Caki2 (cell line): ENCODE measurements at places on chromosomes 3 and 15. TPM values are rescaled to one million over a fixed set of nuclear protein-coding genes. Genes with fewer than 3 reads are reported as not detected.

DNA sequence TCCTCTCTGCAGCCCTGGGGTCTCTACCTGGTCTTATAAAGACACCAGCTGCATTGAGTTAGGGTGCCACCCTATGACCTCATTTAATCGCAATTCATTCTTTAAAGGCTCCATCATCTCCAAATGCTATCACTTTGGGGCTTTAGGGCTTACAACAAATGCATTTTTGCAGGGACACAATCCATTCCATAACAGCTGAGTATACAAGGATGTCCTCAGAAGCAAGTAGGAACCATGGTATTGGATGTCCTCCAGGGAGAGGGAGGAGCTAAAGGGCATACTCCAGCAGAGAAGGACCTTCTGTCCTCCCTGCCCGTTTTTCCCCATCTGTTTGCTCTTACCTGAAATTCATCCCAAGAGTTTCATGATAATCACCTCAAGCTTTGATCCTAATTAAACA lies 30.3 kb downstream of the UMPS start:
- peak; percentile 18 for DNase-seq

DNA sequence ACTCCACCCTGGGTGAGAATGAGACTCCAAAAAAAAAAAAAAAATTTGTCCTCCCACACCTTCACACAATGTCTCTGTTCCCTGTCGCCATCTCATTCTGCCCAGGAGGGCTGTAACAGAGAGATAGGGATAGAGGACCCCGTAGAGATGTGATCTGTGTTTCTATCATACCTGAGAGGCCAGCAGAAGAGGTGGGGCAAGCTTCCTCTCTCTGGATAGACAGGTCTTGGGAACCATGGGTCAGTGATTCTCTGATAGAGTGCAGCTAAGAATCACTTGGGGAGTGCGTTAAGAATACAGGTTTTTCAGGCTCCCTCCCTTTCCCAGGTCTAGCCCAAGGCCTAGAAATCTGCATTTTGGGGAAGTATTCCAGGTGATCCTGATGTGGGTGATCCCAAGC lies 8.3 kb downstream of the CA12 start:
- DNase-seq, result no peak

DNA sequence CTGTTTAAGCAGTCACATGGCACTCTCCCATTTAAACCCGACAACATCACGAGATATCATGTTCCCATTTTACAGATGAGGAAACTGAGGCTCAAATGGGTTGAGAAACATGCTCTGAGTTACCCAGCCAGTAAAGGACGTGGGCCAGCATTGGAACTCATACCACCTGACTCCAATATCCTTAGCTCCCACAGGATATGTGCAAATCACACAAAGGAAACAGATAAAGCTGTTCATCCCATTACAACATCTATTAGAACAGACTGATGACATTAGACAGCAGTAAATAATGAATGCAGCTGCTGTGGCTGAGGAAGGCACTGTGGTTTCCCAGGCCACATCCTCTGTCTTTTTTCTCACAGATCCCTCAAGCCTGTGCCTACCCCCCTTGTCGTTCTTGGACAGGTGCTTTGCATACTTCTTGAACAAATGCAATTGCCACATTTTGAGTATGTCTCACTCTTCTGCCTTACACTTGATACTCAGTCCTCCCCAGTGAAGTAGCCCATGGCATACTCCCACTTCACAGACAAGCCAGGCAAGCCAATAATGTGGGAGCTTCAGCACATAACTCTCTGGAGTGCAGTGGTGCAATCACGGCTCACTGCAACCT lies 17.7 kb downstream of the FRMD4B start:
- no peak for DNase-seq

GRCh38 chr3:72093992-72094334 lies 309.0 kb upstream of the PROK2 start:
- DNase-seq, result no peak

GRCh38 chr3:4906107-4906621 lies 73.1 kb upstream of the BHLHE40 start:
- DNase-seq, result peak; percentile 83

GRCh38 chr3:124780761-124781475 lies 50.7 kb downstream of the UMPS start:
- no peak for DNase-seq

- DNase-seq, result no peak
Measured at GRCh38 chr3:126659915-126660886, 5.3 kb upstream of the TXNRD3 start.

DNA sequence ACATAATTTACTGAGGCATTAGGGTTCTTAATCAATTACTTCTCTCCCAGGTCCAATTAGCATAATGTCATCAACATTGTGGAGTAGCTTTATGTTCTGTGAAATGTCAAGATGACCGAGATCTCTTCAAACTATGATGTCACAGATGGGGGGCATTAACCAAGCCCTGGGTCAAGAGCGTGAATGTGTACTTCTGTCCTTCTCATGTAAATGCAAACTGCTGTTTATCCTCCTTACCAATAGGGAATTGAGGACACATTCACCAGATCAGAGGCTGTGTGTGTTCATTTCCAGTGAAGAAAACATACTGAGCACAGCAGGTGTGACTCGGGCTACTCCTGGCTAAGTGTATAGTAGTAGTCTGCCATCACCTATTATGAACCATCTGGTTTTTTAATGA lies 177.9 kb downstream of the MINAR1 start:
- no peak for DNase-seq

GRCh38 chr3:7432610-7433009 lies 571.7 kb downstream of the GRM7 start:
- no peak for DNase-seq

GRCh38 chr3:87267953-87268645 lies 8.3 kb downstream of the POU1F1 start:
- no peak for DNase-seq

DNA sequence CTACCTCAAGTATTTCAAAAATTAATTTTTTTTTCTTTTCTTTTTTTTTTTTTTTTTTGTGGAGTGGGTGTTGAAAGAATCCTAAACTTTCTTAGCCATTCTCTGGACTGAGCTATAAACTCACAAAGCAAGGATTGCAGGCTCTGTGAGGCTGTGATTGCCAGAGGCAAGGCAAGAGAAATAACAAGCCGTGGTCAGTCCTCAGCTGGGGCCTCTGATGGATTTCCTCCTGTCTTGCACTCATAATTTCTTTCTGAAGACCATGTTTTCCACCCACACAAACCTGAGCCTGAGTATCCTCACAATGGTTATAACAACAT lies 1.3 kb downstream of the CX3CR1 start:
- DNase-seq, result no peak

- no peak for DNase-seq
Measured at GRCh38 chr3:57160765-57161538, 4.2 kb downstream of the IL17RD start.

- no peak for DNase-seq
Measured at GRCh38 chr3:13536432-13536831, 12.5 kb upstream of the FBLN2 start.

- DNase-seq, result no peak
Measured at GRCh38 chr3:111712294-111713167, 117.4 kb upstream of the ZBED2 start.

DNA sequence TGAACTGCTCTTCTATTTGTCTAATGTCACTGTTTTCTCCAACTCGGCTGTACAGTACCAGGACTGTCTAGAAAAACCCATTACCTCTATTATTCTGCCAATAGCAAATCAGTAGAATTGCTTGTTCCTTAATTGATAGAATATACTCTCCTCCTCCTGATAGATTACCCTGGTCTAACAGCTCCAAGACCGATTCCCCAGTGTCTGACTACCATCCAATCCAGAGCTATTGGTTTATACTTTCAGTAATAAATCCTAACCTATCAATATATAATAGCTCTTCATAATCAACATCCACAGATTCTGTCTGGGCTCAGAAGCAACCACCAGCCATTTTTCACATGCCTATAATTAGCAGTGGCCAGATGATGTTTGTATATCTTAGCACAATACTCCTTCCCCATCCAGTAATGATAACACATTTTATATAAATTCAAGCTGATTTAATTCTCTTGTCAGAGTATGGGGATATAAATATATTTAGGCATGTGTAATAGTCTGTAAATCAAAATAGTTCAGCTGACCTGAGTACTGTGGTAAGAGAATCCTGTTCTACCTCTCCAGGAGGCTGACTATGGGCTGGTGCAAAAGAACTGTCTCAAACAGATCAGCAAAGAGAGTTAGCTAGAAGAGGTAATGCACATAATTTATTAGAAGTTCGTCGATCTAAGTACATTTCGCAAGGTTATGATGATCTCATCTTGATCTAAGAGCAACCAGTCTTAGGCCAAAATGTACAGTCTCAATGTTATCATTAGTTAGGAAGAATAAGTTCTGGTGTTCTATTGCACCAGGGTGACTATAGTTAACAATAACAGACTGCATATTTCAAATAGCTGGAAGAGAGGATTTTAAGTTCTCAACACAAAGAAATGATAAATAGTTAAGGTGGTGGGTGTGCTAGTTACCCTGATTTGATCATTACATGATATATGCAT lies 193.4 kb downstream of the SHOX2 start:
- no peak for DNase-seq

- DNase-seq, result no peak
Measured at GRCh38 chr3:72976281-72976741, 20.3 kb upstream of the PPP4R2 start.

GRCh38 chr3:65936908-65937638 lies 101.6 kb downstream of the MAGI1 start:
- no peak for DNase-seq

- no peak for DNase-seq
Measured at GRCh38 chr3:190877925-190878324, 15.4 kb upstream of the GMNC start.

DNA sequence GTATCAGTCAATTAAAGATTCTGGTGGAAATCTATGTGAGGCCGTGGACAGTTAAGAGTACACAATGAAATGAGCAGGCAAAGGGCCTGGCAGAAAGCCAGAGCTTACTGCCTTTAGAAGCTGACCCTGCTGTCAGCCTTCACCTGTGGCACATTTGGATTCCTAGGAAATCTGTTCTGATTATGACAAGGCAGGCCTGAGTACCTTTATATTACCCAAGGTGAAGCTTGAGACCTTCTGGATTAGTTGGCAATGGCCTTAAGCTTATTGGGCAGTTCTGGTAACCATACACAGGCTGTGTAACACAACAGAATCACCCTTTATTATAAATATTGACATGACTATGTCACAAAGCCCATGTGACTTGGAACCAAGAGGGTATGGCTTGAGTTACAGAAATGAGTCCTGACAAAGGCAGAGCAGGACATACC lies 43.2 kb downstream of the NBEAL2 start:
- no peak for DNase-seq

DNA sequence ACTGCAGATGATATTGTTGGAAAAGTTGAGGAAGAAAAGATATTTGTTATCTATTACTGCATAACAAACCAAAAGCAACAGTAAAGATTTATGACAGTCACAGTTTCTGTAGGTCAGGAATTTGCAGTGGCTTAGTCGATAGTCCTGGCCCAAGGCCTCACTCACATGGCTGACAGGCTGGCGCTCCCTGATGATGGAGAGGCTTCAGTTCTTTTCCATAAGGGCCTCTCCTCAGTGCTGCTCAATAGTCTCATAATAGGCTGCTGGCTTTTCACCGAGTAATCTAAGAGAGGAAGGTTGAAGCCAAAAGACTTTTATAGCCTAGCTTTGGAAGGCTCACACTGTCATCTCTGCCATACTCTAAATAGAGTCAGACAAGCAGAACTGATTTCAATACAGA lies 17.7 kb downstream of the IREB2 start:
- peak; percentile 32 for DNase-seq

DNA sequence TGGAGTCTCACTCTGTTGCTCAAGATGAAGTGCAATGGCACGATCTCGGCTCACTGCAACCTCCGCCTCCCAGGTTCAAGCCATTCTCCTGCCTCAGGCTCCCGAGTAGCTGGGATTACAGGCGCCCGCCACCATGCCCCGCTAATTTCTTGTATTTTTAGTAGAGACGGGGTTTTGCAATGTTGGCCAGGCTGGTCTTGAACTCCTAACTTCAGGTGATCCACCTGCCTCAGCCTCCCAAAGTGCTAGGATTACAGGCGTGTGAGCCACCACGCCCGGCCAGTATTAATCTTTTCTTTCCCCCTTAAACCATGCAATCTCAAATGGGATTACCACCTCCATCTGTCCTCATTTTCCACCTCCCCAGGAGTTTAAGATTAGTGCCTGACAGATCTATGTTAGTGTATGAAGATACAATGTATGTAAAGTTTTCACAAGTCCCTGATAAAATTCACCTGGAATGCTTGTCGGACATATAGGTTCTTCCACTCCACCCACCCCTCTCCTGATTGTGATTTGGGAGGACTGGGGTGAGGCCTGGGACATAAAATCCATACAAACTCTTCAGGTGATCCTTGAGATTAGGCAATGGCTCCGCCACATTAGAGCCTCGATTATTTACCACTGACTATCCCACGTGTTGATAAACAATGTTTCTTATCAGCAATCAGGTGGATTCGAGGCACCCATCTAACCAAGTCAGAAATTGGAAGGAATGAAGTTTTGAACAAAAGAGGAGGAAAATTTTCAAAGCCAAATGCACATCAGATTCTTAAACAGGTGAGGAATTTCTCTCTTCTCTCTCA lies 1.2 kb downstream of the PARL start:
- DNase-seq, result no peak

GRCh38 chr15:92619145-92620101 lies 36.2 kb downstream of the FAM174B start:
- no peak for DNase-seq

- no peak for DNase-seq
Measured at GRCh38 chr15:99441871-99442251, 123.9 kb upstream of the MEF2A start.

GRCh38 chr15:40930430-40931299 lies 1.5 kb downstream of the DLL4 start:
- DNase-seq, result peak; percentile 30

DNA sequence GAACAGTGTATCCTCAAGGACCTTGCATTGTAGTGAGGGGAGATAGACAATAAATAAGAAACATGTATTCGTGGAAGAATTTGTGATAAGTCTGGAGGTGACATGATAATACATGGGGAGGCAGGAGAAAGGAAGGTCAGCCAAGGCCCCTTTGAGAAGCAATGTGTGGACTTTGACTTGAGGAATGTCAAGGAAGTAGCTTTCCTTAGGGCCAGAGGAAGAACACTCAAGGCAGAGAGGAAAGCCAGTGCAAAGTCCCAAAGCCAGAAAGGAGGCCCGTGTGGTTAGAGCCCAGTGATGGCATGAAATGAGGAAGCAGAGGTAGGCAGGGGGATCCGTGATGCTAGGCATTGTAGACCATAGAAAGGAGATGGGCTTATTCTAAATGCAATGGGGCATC lies 192.2 kb downstream of the NR1D2 start:
- no peak for DNase-seq

Gene TMEM266
- total RNA-seq, result 0.47 TPM in 1 of 2 replicates, not detected in the other

Gene SH2D7
- total RNA-seq, result not detected in 2 replicates

Gene RASGRP1
- 0.30 and 2.5 TPM in 2 replicates for total RNA-seq

Gene CCR9
- total RNA-seq, result 0.81 TPM in 1 of 2 replicates, not detected in the other

Gene CIDEC
- not detected in 2 replicates for total RNA-seq

Gene PLA1A
- total RNA-seq, result 10.6 and 17.7 TPM in 2 replicates

Gene MNS1
- total RNA-seq, result 1.1 and 4.2 TPM in 2 replicates

Gene UBL7
- 60.1 and 67.9 TPM in 2 replicates for total RNA-seq

Gene DBR1
- total RNA-seq, result 11.3 and 11.9 TPM in 2 replicates

Gene TMCC1
- total RNA-seq, result 5.9 and 7.0 TPM in 2 replicates

Gene SI
- not detected in 2 replicates for total RNA-seq

Gene ITPKA
- 6.7 and 30.3 TPM in 2 replicates for total RNA-seq

Gene EPHB3
- total RNA-seq, result 0.20 TPM in 1 of 2 replicates, not detected in the other

Gene FAM227B
- 5.2 and 5.8 TPM in 2 replicates for total RNA-seq

Gene CKMT1B
- total RNA-seq, result 12.5 TPM in 1 of 2 replicates, not detected in the other

Gene HOMER2
- 22.1 and 34.2 TPM in 2 replicates for total RNA-seq

Gene COL6A5
- not detected in 2 replicates for total RNA-seq
